ENCODE measurements at places on chromosomes 11 and 22.

- DNase-seq, result no peak
Measured at GRCh38 chr11:115322553-115323203, 181.5 kb downstream of the CADM1 start.

DNA sequence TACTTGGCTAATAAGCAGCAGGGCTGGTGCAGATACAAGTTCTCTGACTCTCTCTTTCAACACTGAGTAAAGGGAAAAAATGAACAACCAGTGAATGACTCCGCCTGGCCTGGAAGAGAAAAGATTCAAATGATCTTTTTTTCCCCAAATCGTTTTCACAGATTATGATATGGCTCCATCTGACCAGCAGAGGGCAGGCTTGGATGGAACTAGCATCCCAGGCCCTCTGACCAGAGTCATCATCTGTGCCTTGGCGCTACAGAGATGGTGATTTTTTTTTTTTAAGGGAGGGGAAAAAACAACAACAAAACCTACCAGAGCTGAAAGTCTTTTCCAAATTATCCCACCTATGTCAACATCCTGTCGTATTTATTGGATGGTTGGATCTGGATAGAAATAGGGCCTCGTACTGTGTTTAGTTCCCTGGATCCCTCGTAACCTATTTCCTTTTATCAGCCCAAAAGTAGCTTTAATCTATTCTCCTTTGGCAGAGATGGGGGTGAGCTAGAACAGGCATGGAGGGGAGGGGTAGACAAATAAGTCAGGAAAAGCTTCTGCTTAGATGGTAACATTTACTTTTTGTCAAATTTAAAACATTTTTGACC is 69.7 kb downstream of the PRSS23 start:
- DNase-seq, result no peak

- DNase-seq, result no peak
Measured at GRCh38 chr11:44949160-44950030, 1.3 kb downstream of the TP53I11 start.

DNA sequence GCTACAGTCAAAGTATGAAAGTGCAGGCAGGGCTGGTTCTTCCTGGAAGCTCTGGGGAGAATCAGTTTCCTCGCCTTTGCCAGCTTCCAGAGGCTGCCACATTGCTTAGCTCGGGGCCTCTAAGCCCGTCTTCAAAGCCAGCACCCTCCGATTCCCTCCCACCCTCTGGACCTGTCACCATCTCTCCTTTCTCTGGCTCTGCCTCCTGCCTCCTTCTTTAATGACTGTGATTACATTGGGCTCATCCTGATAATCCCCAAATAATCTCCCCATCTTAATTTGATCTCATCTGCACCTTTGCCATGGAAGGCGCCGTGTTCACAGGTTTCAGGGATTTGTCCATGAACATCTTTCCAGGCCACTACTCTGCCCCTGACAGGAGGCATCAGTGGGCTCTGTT is 42.5 kb downstream of the MCM5 start:
- DNase-seq, result no peak

DNA sequence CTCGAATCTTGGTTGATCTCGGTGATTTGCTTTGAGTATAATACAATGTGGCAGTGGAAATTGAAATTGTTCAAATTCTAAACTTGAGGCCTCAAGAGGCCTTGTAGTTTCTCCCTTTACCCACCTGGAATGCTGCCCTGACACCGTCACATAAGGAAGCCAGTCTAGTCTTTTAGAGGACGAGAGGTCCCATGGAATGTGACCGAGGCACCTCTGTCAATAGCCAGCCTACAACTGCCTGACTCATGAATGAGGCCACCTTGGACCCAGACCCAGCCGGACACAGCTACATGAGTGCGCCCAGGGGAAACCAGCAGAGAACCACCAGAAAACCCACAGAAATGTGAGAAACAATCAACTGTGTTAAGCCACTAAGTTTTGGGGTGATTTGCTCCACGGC is 52.5 kb downstream of the RPL27A start:
- no peak for DNase-seq

- DNase-seq, result no peak
Measured at GRCh38 chr22:41681616-41682015, 7.1 kb downstream of the SNU13 start.

DNA sequence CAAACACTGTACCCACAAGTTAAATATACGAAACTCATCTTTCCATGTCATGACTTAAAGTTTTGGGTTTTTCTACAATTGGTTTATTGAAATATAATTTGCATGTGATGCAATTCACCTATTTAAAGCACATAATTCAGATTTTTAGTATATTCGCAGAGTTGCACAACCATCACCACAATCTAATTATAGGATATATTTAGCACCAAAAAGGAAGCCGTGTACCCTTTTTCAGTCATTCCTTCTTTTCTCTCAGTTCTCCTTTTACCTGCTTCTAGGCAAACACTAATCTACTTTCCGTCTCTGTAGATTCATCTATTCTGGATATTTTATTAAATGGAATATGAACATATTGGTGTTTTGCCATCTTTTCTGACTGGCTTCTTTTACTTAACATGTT is 1458.1 kb upstream of the TENM4 start:
- DNase-seq, result no peak

DNA sequence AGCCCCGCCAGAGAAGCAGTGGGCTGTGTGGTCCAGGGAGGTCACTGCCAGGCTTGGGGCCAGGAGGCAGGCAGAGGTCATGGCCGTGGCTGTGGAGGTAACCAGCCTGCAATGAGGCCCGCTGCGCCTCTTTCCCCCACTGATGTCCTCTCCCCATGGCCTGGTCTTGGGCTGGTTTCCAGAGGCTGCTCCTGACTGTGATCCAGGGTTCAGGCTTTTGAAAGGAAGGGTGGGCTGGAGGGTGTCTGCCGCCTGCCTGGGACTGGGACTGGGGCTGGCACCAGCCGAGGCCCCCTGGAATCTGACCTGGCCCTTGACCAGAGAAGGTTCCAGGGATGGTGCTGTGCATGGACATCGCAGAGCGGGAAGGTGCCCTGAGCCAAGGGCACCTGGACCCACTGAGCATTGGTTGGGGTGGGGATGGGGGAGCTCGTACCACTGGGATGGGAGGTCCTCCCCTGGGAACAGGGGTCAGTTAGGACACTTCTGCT is 59.6 kb upstream of the THY1 start:
- DNase-seq, result no peak

GRCh38 chr11:116980136-116980793 is 118.0 kb downstream of the SIK3 start:
- no peak for DNase-seq

DNA sequence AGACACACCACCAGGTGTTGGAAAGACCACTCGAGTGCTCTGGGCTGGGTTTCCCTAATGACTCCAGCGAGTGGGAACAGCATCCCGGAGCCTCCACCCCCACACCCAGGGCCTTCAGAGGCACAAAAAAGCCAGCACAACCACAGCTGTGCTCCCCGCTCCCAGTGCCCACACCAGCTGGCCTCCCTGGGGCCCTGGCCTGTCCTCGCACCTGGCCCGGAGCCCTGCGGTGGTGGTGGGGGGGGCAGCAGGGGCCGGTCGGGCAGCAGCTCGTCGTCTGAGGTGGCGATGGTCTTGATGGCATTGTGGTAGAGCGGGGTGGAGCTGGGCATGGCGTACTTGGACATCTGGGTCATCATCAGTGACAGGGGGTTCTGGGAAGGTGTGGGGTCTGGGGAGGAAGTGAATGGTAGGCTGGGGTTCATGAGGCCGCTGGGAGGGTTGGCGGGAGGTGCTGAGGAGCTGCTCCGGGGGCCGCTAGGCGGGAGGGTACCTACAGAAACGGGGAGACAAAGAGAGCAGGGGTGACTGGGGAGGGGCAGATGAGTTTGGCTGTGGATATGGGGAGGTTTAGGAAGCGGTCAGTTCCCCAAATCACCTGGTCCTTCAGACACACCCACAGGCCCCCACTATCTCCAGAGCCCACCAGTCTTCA is 16.1 kb downstream of the CXCR5 start:
- no peak for DNase-seq

DNA sequence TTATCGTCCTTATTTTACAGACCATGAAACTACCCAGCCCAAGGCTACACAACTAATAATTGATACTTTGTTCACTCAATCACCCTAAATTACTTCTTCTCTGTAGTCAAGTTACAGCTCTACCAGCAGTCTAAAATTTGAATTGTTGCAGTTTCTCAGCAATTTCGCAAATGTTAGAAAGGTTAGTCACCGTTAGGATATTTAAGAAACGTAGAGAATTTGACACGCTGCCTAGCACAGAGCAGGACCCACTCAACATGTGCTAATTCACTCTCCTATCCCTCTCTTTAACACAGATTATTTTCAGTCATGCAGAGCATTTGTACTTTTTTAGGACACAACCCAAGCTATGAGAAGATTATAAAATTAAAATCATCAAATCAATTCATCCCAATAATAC is 771.1 kb upstream of the LUZP2 start:
- DNase-seq, result no peak

GRCh38 chr11:27721264-27722116 is 21.2 kb upstream of the BDNF start:
- DNase-seq, result no peak

DNA sequence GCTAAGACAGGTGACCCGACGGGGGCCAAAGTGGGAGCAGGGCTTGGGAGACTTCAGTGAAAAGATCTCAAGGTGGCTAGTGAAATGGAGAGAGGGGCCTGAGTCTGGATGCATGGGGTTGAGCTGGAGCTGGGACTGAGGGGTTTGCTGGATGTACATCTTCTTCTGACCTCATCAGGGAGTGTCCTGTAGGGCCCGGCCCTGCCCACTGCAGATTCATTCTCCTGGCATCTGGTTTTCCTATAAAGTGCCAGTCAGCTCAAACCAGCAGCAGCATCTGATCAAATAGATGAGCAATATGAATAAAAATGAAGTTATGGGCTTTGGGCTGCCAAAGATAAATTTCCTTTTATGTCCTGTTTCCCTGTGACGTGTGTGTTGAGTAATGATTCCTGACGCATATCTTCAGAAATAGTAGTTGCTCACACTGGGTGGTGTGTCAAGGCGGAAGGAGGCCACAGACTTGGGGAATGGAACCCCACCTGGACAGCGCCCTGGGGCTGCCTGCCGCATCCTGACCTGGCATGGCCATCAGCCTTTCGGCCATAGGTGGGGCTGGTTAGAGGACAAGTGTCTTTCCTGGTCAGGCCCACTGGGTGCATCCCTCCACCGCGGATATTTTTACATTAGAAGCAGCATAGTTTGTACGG is 135.4 kb downstream of the OSBP2 start:
- no peak for DNase-seq

DNA sequence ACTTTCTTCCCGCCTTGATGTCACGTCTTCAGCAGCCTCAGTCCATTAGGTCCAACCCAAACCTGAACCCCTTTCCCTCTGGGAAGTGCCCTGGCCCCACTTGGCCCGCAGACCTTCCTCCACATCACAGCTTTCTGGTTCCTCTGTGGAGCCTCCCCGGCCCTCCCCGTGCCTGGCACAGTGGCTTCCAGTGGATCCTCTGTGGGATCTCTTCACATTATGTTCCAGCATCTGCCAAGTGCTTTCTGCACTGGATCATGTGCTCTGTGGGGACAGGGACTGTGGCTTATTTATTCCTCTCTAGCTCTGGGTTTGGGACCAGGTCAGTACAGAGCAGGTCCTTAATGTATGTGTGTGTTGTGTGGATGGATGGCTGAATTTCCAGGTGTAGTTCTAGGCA is 30.9 kb downstream of the POLR3H start:
- DNase-seq, result no peak

GRCh38 chr22:29396126-29396525 is 7.8 kb upstream of the AP1B1 start:
- DNase-seq, result no peak

DNA sequence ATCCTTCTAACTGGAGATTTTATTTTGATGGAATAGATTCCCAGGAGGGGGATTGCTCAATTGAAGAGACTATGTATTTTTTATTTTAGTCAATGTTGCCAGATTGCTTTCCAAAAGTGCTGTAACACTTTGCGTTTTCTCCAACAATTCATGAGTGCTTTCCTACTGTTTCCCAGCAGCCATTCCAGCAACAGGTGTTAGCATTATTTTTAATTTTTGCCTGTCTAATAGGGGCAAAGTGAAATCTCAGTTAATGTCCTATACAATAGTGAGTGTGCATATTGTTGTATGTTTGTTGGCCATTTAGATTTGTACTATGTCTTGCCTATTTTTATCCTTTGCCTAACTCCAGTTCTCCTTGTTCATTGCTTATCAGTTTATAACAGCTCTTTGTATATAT is 12.1 kb upstream of the CACNG2 start:
- no peak for DNase-seq

DNA sequence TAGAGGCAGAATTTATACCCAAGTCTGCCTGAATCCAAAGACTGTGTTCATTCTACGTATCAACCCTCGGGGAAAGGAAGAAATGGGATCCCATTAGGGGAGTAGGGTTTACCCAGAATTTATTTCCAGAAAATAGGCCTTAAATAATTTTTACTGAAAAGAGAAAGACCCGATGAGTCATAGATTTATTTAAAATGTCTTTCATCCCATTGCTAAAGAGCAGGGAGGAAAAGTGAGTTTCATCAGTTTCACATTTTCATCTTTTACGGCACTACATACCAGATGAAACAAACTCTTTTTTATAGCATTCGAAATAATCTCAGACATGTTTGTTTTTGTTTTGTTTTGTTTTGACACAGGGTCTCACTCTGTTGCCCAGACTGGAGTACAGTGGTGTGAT is 31.3 kb downstream of the SLC1A2 start:
- no peak for DNase-seq

- DNase-seq, result no peak
Measured at GRCh38 chr22:44460691-44461375, 37.2 kb downstream of the RTL6 start.

- no peak for DNase-seq
Measured at GRCh38 chr22:29827091-29827490, 11.0 kb downstream of the ASCC2 start.

DNA sequence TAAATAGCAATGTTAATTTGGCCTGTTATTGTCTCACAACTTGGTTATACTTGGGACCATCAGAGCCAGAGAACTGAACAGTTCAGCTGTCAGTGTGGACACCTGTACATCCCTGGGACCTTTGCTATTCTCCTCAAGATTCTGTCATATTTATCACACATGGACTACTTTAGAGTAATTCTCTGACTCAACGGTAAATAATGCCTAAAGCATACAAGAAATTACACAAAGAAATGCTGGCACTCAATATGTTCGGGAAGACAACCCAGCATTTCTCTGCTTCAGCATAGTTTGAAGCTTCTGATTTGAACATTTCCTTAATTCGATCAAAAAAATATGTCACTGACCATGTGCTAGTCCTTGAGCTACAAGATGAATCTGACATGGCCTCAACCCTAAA is 34.6 kb upstream of the MMP13 start:
- DNase-seq, result no peak

DNA sequence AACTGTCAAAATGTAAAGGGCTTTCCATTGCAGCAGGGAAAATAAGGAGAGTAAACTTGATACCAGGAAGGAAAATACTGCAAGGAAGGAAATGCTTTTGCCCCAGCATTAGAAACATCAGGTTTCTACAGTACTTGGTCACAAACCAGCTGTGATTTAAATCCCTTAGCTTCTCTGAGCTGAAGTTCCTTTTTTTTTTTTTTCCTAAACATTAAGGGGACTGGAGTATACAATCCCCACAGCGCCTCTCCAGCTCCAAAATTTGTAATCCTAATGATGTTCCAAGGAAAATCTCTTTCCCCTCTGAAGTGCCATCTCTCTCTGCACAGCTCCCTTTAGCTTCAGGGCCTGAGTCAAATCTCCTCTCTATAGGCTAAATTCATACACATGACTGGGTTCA is 220.5 kb upstream of the PITPNB start:
- DNase-seq, result no peak
